ENCODE measurements at places on chromosomes 4 and X. TPM values are rescaled to one million over a fixed set of nuclear protein-coding genes. Genes with fewer than 3 reads are reported as not detected.

- DNase-seq = no peak
These were observed 782.5 kb upstream of the INTU start for GRCh38 chr4:126850286-126850685.

DNA sequence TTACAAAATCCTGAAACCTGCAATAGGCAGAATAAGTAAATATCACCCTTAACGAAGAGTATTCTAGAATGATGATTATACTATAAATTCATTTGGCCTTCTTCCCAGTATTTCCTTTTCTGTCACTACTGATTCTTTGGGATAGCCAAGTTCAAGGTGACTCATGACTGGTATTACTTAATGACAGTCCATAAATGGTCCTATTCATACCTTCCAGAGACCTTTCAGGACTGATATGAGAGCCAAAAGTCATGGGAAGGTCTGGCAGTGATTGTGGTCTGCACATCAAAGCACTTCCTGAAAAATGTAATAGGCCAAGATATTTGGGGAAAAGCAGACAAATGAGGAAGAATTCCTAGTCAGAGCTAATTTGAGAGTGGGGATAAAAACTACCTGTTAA is 239.6 kb upstream of the FAM47A start:
- no peak for DNase-seq

The SYN1 gene
- total RNA-seq = not detected

DNA sequence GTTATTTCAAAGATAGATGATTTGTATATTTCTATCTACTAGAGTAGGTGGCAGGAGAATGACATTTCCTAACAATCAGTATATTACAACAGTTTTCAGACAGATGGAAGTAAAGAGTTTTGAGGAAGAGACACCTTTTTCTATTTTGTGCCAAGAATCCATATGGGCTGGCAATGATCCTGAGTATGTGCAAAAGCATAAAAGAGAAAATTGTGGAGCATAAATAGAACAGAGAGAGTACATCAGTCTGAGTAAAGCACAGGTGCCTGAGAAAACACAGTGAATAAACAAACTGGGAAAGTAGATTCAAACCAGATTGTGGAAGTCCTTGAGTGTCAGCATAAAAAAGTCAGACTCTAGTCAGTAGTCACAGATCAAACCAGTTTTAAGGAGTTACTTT is 96.8 kb upstream of the WDR44 start:
- no peak for DNase-seq

- DNase-seq = peak; percentile 43
These were observed 8.4 kb upstream of the CD99 start for GRCh38 chrX:2682565-2683177.

The HMX1 gene
- total RNA-seq = not detected

DNA sequence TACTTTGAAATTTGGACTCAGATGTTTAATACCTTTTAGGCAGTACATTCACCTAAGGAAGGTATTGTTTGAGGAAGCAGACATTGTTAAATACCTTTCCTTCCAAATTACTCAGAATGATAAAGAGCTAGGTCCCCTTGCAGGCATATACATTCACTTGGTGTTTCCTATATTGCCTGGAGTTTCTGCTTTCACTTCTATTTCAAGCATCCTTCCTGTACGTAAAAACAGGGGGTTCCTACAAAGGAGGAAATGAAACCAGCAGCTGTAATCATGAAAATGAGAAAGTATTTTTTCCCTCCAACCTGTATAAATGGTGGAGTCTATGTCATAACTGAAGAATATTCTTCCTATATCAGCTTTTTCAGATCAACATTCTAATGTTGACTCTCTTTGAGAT is 90.4 kb upstream of the RASGEF1B start:
- no peak for DNase-seq

GRCh38 chrX:155747520-155747919 is 133.6 kb upstream of the VAMP7 start:
- no peak for DNase-seq

GRCh38 chr4:52982255-52982945 is 120.3 kb downstream of the RASL11B start:
- no peak for DNase-seq

GRCh38 chr4:79823148-79823763 is 249.8 kb downstream of the ANTXR2 start:
- no peak for DNase-seq

The CTPS2 gene
- 8.6 TPM for total RNA-seq

The FAM47A gene
- total RNA-seq = not detected

DNA sequence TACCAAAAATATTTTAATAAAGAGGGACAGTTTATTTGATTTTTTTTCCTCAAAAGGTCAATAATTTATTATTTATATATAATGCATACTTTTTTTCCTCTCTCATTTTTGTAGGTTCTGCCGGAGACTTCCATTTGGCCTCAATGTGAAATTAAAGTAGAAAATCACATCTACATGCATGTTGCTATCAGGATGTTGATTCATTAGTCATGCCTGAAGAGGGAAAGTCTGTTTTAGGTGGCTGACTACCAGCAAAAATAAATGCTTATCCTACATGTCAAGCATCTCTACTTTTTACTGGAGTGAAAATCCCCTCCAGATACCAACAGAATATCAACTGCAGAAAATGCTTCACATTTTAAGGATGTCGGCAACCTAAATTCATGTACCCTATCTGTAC is 41.5 kb downstream of the KIAA0232 start:
- DNase-seq = no peak

GRCh38 chrX:40148385-40149285 is 50.9 kb upstream of the BCOR start:
- DNase-seq = no peak

The CYTL1 gene
- total RNA-seq = 1.4 TPM

- no peak for DNase-seq
These were observed 29.5 kb downstream of the SH3TC1 start for GRCh38 chr4:8228319-8229250.

GRCh38 chr4:2837110-2837903 is 6.3 kb upstream of the ADD1 start:
- peak; percentile 62 for DNase-seq

DNA sequence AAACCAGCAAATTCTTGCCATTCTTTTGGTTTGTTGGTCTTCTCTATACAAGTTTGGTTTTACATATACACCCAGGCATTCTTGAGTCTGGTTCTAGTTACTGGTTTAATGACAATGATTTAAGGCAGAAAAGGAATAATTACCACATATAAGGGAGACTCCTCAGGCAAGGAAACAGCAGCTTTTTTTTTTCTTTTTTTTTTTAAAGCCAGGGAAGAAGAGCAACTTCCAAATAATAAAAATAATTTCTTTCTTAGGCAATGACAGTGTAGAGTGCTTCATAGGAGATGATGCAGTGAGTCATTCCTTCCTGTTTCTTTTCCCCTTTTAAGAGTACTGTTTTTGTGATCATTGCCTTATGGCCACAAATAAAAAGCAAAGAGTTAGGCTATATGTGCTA is 289.7 kb downstream of the DKK2 start:
- no peak for DNase-seq

DNA sequence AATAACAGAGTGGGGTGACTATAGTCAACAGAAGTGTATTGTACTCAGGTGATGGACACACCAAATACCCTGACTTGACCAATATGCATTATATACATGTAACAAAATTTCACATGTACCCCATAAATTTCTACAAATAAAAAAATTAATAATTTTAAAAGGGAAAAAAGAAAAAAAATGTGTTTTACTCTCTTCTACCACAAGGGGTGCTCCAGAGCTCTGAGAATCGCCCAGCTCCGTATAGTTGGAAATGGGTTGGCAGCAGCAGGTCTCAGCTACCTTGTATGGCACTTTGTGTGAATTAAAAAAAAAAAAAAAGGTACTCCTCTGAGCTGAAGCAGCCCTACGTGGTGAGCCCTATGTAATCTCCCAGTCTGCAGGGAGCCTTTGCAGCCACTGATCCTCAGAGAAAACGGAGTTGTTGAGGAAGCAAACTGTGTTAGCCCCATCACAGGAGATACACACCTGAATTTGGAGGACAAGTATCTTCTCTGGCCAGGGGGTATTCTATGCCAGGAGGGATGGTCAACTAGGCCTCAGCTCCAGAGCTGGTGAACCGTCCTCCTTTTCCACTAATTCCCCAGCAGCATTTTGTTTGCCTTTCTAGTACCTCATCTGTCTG is 17.2 kb upstream of the POLA1 start:
- DNase-seq = no peak

- DNase-seq = no peak
These were observed 12.6 kb downstream of the PCDH10 start for GRCh38 chr4:133161570-133162295.

The NEUROG2 gene
- total RNA-seq = not detected

DNA sequence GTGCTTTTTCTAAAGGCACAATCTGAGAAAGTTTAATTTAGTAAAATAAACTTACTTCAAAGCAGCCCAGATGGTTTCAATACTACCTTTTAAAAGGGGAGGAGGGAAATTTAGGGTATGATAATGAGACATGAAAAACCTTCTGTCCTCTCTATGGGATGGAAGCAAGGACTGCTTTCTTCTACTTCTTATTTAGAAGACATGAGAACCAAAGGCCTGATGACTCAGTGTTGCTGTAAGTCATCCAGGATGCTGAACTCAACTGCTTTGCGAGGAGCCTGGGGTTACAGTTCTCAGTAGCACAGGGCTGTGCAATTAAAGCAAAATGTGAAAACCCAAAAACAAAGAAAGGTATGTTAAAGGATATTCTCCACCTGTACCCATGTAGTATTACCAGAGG is 140.8 kb upstream of the EDNRA start:
- no peak for DNase-seq

GRCh38 chrX:136468391-136469103 is 19.2 kb upstream of the BRS3 start:
- no peak for DNase-seq

The FREM3 gene
- total RNA-seq = not detected

GRCh38 chrX:121598356-121598755 is 550.9 kb downstream of the GLUD2 start:
- DNase-seq = no peak

The EMCN gene
- total RNA-seq = 30.0 TPM

DNA sequence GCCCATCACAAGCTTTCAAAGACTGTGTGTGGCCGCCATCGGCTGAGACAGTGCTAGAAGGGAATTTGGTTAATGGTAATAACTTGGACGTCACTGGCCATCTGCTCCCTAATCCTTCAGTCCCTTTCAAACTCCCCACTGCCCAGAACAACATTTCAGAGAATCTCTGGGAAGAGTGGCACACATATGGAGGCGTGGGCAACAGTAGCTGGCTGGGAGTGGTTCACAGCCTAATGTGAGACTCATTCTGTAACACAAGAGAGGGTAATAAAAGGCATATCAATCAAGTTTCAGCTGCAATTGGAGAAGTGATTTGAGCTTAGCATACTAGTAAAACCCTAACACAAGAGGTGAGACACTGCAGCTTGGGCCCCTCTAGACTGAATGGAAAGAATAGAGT is 15.4 kb downstream of the SMIM10 start:
- DNase-seq = no peak

The PPP4R3C gene
- not detected for total RNA-seq

The ASB9 gene
- total RNA-seq = 2.0 TPM

DNA sequence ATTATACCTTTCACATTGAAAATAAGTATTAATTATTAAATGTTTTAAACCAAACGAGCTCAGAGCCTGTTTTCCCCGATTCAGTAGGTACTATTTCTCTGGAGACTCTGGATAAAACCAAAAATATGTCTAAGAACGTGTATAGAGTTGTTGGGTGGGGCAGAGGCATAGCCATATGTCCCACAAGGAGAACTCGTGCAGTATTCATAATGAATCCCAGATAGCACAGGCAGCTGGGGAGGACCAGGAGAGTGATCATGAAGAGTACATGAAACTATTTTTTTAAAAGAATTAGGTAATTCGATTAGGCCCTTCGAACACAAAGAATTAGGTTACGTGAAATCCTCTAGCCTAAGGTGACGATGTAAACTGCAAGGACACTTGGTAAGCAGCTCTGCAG is 76.1 kb downstream of the CLDN22 start:
- no peak for DNase-seq

The EVC2 gene
- 4.0 TPM for total RNA-seq

The ARMCX2 gene
- 20.1 TPM for total RNA-seq

DNA sequence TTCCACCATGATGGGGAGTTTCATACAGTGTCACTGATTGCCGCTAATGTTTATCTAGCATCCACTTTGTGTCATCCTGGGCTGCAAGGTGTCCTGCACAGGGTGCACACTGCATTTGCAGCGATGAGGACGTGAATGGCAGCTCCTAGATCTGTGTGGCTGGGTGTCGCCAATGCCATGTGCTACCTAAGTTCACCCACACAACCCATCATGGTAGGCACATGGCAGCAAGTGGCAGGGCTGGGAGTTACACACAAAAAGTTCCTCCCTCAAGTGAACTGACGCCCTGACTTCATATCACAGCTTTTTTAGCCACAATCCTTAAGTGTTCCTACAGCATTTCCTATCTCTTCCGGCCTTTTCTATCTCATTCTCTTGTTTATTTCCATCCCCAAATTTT is 45.9 kb upstream of the SPRY1 start:
- no peak for DNase-seq

DNA sequence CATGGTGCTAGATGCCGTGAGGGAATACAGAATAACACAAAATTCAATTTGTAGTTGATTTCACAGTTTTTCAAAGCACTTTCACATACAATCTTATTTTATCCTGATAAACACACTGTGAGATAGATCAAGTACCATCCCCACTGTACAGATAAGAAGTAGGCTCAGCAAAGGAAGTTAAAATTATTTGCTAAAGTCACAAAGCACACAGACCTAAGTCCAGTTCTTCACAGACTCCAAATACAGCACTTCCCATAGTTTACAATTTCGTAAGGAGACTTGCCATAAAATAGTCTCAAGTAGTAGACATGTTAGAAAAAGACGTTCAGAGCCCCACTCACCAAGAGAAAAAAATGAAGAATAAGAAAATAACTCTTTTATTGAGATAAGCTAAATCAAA is 7.8 kb upstream of the CUL4B start:
- no peak for DNase-seq

DNA sequence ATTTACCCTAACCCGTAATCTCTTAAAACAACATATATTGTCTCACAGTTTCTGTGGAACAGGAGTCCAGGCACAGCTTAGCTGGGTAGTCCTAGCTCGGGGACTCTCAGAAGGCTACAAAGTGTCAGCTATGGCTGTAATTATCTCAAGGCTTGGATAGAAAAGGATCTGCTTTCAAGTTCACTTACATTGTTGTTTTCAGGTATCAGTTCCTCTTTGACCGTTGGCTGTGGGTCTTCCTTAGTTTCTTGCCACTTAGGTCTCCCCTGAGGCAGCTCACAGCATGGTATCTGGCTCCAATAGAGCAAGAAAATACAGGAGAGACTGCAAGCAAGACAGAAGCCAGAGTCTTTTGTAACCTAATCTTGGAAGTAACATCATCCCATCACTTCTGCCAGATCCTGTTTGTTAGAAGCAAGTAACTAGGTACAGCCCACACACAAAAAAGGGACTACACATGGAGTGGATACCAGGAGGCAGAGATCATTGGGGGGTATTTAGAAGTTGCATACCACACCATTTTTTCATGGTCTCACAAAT is 137.0 kb downstream of the MAGEB5 start:
- DNase-seq = no peak

The LEF1 gene
- 3.1 TPM for total RNA-seq

GRCh38 chr4:61273233-61273632 is 73.1 kb downstream of the ADGRL3 start:
- no peak for DNase-seq

Measured in mesenteric fat pad (tissue), 1 donor.